ENCODE measurements at places on chromosomes 3 and 15.

DNA sequence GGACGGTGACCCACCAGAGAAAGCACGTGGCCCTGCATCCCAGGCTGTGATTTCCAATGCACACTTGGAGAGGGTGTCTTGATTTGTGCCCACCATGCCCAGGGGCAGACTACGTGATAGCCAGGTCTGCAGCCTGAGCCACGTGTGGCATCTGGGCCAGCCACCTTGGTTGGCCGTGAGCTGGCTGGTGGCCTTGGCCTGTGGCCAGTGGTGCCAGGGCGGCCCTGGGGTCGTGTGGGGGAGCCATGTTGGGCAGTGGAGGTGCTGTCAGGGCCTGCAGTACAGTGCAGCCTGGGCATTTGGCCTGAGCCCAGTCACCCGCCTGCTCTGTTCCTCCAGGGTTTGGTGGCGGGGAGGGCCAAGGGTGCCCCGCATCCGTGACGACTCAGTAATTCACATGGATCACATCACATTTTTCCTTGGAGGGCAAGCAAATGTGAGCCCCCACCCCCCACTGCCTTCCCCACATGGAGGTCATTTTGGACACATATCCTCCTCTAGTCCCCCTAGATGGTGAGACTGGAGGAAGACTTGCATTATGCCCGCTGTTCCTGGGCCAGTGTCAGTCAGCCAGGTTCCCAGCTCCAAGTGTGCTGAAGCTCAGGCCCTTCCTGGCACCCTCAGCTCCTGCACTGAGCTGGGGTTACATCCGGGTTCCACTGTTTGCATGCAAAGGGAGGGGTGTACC lies 201.4 kb downstream of the UBE3A start:
- no peak for DNase-seq

GRCh38 chr3:50559702-50560101 lies 7.8 kb downstream of the C3orf18 start:
- no peak for DNase-seq

DNA sequence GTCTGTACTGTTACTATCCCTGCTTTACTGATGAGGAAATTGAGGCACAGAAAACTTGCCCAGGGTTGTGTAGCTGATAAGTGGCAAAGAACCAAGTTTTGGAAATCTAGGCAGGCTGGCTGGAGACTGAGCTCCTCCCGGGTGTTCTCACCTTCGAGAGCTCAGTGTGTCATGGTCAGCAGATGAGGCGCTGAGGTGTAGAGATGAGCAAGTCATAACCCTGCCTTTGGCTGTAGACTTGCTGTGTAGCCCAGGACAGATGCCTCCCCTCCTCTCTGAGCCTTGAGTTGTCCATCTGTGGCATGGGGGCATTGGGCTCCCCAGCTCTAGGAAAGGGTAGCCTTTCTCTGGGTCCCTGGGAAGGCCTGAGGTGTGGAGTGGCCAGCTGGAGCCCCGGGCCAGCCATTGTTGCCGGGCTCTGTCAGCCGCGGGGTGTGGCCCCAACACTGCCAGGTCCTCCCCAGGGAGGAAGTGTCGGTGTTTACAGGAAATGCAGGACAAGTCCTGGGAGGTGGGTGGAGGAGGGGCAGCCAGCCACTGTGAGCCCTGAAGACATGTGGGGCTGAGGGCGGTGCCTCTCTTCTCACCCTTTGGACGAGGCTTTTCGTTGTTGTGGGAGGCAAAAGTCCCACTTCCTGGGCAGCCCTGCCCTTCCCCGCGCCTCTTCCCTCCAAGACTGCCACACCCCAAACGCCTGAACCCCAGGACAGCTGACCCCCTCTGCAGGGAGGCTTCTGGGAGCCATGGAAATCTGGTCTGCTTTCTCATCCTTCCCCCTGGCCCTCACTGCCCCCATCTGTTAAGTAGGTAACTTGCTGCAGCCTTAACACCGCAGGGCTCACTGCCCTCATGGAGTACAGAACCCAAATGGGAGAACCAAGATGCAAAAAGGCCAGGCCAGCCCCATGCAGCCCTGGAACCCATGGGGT lies 29.1 kb downstream of the FGD5 start:
- DNase-seq: no peak

DNA sequence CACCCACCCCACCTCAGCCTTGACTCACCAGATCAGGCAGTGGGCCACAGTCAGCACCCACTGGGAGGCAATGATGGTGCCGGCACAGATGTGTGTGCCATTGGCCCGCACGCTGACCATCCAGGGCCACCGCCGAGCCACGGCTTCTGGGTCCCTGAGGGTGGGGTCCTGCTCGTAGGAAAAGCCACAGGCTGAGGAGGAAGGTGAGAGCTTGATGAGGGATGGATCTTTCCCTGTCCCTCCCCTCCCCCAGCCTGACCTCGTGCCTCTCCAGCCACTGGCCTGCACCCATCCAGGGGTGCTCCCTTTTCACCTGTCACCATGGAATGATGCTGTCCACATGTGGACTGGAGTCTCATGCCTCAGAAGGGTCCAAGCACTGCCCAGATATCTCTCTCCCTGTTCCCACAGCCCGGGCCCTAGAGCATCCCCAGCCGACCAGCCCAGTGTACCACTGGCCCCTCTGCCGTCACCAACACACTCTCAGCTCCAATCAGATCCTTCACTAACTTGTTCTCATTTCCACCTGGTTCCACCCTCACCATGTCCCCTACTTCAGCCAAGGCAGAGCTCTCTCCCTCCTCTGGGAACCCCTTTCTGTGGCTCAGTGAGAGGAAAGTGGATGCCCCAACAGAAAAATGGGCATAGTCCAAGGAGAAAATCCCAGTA lies 2.0 kb downstream of the PRSS50 start:
- DNase-seq: no peak

DNA sequence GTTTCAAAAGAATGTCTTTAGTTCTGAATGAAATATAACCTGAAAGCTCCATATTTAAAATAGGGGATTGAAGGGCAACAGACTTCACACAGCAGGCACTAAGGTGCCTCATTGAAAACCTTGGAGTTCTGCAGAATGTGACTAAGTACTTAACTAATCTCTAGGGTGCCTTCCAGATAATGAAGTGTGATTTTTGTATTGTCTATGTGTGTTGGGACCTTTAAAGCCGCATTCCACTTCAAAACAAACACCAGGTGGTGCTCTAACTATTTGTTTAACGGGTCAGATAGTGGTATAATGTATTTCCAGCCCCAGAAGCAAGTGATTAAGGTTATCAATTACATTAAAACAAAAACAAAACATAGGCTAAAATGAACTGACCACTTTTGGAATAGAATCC lies 28.0 kb downstream of the TFG start:
- DNase-seq: no peak

GRCh38 chr3:66377800-66378199 lies 123.0 kb downstream of the LRIG1 start:
- no peak for DNase-seq

GRCh38 chr3:154349223-154349622 lies 24.9 kb upstream of the DHX36 start:
- DNase-seq: no peak

Measured in CD4-positive, alpha-beta memory T cell (primary cell).